ENCODE measurements at places on chromosomes 2 and 18. TPM values are rescaled to one million over a fixed set of nuclear protein-coding genes. Genes with fewer than 3 reads are reported as not detected.

GRCh38 chr2:49959961-49960553 lies 805.7 kb upstream of the FSHR start:
- DNase-seq, result no peak

GRCh38 chr18:44117821-44118220 lies 562.9 kb upstream of the SETBP1 start:
- DNase-seq, result no peak

- peak; percentile 19 for DNase-seq
These were observed 67.7 kb upstream of the L3MBTL4 start for GRCh38 chr18:6482198-6482977.

- no peak for DNase-seq
These were observed 17.0 kb upstream of the RBMS1 start for GRCh38 chr2:160510617-160511016.

DNA sequence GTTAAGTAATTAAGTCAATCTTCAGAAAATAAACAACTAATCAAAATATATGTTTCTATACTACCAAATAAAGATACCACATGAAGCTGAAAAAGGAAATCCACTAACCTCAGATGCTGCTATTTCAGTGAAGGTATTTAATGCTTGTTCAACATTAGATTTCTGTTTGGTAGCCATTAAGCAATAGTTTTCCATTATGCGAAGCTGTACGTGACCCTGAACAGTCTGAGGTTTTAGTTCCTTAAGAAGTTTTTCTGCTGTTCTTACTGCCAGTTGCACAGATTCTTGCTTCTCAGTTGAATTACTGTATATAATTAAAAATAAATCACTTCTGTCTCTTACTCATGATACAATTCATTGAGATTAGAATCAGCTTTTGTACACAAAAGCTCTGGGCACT lies 65.4 kb downstream of the TTC21B start:
- no peak for DNase-seq

DNA sequence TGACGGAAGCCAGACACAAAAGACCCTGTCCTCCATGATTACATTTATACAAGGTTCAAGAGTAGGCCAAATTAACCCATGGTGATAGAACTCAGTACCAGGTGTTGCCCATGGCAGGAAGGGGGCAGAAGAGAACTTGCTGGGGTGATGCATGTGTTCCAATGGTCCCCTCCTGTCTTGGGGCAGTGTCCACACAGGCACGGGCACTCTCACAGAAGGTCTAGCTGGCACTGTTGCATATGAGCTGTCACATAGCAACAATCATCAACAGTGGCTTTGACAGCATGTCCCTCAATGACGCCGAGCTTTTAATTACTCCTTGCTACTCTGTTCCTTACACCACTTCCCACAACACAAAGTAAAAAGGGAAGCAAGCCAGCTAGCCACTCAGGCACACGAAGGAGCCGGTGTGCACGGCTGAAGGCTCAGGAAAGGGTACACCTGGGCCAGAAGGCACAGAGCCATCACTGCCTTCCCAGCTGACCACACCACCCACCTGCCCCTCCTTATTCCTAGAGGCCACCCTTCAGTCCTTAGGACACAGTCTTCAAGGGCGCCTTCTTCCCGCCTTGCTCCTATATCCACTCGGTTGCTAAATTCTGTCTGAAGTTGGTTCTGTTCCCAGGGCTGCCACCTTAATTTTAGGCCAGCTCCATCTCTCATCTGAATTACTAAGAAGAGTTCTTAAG lies 28.9 kb downstream of the RPL31 start:
- DNase-seq, result no peak

DNA sequence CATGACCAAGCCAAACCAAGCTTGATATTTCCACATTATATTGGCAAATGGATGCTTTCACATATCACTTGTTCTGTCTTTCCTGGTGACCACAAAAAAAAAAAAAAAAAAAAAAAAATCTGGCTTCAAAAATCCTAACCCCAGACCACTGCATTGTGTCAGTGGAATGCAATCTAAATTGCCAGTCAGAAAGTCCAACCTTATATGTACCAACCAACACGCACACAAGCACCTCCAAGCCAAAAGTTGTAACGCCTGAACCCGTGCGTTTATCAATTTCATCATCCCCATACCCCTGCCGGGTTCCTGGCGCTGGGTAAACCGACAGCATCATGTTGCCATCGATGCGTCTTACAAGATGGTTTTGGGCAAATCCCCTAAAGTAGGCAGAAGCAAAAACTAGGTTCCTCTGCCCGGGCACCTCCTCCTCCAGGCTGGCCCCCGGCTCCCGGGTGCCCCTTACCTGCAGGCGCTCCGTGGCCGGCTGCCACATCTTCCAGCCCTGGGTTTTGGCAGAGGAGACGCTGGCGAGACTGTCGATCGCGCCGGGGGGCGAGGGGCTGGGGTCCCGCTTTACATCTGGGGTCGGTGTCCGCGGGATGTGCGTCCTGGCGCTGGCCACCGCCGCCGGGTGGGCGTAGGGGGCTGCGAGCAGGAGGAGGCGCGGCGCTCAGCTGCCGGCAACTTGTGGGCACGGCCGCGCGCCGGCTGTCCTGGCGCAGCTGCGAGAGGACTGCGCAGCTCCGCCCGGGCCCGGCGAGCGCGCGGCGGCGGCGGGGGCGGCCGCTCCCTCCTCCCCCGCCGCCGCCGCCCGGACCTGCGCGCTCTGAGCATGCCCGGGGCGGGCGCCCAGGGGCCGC lies at the start of gene PID1:
PID1 (minus strand) TSS at position 737 of the 860 bp plus-strand sequence; CDS start at position 493, 244 bp downstream.
- DNase-seq, result peak; percentile 27

- DNase-seq, result no peak
These were observed 153.4 kb downstream of the MBP start for GRCh38 chr18:76979111-76979751.

DNA sequence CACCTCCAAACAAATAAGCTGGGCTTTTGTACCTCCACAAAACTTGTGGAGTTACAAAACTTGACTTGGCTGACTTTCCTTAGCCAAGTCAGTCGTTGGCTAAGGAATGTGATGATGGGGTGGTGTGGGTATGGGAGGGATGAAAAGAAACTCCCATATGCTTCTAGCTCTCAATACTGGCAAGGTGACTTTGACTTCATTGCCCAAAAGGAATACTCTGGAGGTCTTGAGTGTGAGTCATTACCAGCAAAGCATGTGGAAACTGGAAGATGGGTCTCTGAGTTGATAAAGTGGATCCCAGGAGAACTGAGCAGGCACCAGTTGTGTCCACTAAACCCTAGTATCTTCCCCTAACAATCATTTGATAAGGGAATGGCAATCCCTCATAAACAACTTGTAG lies 226.7 kb downstream of the GULP1 start:
- no peak for DNase-seq

DNA sequence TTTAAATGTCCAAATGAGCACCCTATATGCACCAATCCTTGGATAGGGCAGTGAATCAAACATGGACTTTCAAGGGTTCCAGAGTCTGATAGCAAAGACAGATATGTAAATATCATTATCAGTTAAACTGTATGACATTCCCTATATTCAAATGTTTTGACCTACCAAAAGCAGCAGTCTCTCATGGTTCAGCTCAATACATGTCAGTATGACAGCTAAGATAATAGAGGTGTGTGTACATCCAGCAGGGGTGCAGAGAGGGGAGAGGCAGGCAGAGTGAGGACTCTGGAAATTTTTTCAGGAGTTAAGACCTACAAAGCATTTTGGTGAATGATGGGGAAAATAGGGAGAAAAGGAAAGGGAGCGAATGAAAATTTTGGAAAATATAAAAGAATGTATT lies 106.3 kb downstream of the MYO3B start:
- no peak for DNase-seq

- DNase-seq, result no peak
These were observed 469.6 kb upstream of the MYT1L start for GRCh38 chr2:2800697-2801096.

DNA sequence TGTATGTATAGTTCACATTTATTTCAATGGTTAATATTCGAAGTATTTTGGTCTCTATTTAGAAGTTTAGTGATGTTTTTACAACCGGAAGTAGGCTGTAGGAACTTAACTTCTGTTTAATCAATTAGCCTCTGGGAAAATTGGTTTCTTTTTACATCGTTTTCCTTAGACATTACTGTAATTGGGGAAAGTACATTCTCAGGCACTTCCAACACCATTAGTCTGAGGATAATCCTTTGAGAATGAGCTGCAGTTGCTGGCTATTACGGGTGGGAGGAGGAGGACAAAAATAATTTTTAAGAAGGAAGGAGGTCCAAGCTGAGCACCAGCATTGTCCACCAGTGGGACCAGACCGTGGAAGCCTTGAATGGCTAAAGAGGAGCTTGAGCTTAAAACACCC lies 70.4 kb upstream of the ST3GAL5 start:
- no peak for DNase-seq

DNA sequence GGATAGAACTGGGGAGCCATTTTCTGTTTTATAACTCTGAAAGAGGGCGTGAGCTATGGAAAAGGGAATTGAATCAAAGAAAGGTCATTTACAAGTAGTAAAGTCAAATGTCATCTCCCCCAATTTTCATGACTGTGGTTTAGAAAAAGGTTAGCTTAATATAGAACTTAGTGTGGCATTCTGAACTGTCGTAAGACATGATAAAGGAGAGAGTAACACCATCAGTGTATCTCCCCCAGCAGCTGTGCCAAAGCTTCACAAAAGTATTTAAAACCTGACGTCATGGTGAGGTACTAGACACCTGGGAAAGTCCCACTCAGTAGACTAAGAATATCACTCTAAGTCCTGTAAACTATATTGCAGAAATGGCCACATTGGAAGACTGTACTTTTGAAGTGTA lies 5.8 kb upstream of the IKZF2 start:
- DNase-seq, result no peak

- DNase-seq, result no peak
These were observed 138.6 kb upstream of the NCK2 start for GRCh38 chr2:105606081-105606480.

DNA sequence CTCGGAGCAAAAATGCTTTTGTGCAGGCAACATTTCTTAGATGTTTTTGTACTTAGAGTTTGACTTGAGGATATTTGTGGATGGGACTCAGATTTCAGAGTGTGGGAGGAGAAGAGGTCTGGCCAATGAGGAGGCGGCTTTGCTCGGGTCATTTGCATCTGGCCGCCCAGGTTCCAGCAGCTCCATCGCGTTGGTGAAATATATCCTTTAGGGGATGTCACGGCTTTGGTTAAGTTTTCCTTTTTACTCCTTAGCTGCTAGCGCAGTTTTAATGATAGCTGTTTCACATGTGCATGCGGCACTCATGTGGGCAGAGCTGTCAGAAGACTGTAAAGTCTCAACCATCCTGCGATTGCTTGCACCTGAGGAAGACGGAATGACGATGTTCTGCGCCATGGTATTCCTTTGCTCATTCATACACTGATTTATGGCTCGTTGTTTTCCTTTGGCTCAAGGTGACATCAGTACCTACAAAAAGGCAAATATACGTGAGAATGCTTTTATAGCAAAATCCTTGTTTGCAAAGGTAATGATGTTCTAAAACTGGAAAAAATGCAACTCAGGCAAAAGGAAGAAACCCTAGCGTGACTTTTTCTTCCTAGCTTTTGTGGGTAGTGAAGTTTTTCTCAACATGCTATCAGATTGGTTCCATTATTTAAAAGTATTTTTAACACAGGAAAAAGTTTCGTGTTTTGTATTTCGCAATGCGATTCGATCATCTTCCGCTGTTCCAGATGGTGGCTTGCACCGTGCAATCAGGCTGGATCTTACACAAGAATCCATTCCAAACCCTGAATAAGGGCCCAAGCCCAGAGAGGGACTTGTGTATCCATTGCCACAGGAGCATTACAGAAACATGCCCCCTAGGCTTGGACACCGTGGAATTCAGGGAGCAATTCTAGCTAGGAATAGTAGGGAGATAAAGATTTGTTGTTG lies 70.5 kb upstream of the ZNF516 start:
- DNase-seq, result no peak

GRCh38 chr2:241182126-241182525 lies 6.4 kb upstream of the ANO7 start:
- no peak for DNase-seq

DNA sequence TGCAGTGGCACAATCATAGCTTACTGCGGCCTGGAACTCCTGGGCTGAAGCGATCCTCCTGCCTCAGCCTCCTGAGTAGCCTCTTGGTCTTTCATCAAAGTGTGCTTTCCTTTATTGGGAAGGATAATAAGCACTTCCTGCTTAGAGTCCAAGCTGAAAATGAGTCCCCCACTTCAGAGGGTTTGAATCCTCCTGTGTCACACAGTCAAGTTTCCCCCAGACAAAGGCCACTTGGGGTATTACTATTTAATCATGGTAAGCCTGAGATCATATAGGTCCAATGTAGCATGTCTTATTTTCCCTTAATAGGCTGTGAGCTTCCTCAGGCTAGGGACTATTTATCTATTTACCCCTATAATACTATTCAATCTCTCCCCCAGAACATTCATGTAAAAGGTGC lies 11.4 kb upstream of the KIAA2012 start:
- no peak for DNase-seq

DNA sequence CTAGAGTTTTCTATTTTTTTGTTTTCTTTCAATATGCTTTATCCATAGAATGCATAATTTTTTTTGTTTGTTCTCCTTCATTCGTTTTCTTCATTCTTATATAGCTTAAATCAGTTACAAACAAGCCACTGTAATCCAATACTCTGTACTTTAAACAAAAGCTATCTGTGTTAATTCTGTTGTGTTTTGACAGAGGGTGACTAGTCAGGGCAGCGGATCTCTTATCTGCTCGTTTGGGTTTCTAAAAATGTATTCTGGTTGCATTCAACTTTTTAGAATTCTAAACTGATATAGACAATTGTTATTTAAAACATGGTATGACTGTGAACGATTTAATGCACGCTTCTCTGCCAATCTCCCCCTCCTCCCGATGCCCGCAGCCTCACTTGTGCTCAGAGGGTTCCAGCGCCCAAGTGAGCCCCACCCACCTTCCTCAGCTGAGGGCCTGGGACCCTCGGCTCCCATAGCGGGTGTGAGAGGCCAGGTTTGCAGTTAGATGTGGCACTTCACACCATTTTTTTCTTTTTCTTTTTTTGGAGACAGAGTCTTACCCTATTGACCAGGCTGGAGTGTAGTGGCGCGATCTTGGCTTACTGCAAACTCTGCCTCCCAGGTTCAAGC lies 44.1 kb downstream of the NCK2 start:
- no peak for DNase-seq

DNA sequence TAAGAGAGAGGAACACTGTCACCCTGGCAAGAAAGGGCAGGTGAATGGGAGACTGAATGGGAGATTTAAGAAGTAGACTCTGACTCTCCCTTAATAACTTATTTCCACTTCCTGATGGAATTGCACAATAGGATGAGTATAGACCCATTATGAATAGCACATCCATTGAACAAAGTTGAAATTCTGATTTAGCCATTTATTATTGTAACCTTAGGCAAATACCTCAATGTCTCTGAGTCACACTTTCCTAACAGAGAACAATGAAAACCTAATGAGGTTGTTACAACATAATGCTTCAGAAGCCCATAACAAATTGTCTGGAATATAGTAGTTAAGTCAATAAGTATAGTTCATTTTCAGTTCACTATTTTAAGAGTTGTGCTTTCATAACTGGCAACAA lies 78.9 kb downstream of the NRXN1 start:
- DNase-seq, result no peak

Gene SIX3
- 0.73 TPM for polyA plus RNA-seq

Gene UGT1A6
- polyA plus RNA-seq, result 2.9 TPM

Gene CNTNAP5
- polyA plus RNA-seq, result not detected

Gene IMPA2
- 65.3 TPM for polyA plus RNA-seq

Gene CCL20
- 1.1 TPM for polyA plus RNA-seq

Gene IL1RL1
- polyA plus RNA-seq, result 0.03 TPM

Gene SERPINB12
- not detected for polyA plus RNA-seq

All from A549 (cell line).